ENCODE measurements at places on chromosomes 4 and X.

- peak; percentile 28 for DNase-seq
Measured at GRCh38 chr4:105715692-105716278, 7.2 kb downstream of the GSTCD start.

- no peak for DNase-seq
Measured at GRCh38 chr4:110266136-110266535, 67.7 kb upstream of the ELOVL6 start.

- no peak for DNase-seq
Measured at GRCh38 chrX:46294234-46294633, 251.0 kb downstream of the ZNF674 start.

- no peak for DNase-seq
Measured at GRCh38 chrX:10821293-10821692, 200.9 kb upstream of the MID1 start.

GRCh38 chr4:84578540-84579402 is 4.2 kb upstream of the CDS1 start:
- peak; percentile 61 for DNase-seq

DNA sequence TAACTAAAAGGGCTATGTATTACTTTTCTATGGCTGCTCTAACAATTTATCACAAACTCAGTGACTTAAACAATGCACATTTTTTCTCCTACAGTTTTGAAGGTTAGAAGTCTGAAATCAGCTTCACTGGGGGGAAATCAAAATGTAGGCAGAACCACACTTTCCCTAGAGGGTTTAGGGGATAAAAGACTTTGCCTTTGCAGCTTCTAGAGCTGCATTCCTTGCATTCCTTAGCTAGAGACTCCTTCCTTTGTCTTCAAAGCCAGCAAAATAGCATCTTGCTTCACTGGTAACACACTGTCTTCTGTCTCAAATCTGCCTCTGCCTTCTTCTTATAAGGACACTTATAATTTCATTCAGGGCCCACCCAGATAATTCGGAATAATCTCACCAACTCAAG is 152.4 kb upstream of the SPIN4 start:
- DNase-seq: peak; percentile 23

- no peak for DNase-seq
Measured at GRCh38 chr4:16707874-16708273, 190.6 kb downstream of the LDB2 start.

- peak; percentile 54 for DNase-seq
Measured at GRCh38 chrX:119692191-119693039, 553 bp downstream of the SEPTIN6 start.

DNA sequence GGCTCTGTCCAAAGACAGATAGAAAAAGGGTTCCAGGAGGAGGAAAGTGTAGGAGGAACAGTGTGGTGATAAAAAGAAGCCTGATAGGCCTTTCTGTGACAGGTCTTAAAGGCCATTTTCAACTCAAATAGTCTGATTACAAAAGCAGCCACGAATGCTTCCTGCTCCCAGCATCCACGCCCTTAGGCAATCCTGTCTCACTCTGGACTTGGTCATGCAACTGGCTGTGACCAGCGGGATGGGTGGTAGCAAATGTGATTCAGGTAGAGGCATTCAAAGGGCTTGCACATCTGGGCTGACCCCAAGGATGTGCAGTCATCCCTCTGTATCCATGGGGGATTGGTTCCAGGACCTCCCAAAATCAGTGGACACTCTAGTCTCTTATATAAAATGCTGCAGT is 14.4 kb upstream of the SEPSECS start:
- no peak for DNase-seq

DNA sequence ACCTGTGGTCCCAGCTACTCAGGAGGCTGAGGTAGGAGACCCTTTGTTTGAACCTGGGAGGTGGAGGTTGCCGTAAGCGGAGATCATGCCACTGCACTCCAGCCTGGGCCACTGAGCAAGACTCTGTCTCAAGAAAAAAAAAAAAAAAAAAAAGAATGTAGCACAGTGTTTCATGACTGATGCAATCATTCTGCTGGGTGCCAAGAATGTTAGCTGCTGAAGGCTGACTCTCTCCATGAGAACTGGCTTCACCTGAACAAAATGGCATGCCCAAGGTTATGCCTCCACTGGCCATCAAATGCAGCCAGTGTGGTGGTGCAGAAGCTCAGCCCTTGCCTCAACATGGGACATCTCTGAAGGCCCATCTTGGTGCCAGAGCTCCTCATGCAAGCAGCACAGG is 412.1 kb downstream of the ADAM29 start:
- DNase-seq: no peak

GRCh38 chr4:26083987-26084386 is 170.0 kb downstream of the SMIM20 start:
- DNase-seq: peak; percentile 45

DNA sequence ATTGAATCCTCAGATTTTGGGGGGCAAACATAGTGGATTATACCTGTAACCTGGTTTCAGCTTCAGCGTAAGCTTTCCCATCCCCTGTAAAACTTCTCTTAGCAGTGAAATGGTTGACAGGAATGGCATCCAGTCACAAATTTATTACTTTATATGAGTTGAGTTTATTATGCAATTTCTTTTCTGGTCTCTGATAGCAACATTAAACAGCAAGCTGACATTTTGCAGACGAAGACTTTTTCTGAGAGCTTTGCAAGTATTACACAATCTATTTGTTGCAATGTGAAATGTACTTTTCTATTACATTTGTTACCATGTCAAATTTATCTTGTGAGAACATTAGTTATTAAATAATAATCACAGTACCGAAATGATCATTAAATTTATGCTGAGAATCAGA is 60.6 kb downstream of the GSPT2 start:
- no peak for DNase-seq

- DNase-seq: no peak
Measured at GRCh38 chr4:66235876-66236275, 565.6 kb upstream of the EPHA5 start.

- DNase-seq: no peak
Measured at GRCh38 chr4:152870606-152871005, 65.5 kb upstream of the FHDC1 start.

DNA sequence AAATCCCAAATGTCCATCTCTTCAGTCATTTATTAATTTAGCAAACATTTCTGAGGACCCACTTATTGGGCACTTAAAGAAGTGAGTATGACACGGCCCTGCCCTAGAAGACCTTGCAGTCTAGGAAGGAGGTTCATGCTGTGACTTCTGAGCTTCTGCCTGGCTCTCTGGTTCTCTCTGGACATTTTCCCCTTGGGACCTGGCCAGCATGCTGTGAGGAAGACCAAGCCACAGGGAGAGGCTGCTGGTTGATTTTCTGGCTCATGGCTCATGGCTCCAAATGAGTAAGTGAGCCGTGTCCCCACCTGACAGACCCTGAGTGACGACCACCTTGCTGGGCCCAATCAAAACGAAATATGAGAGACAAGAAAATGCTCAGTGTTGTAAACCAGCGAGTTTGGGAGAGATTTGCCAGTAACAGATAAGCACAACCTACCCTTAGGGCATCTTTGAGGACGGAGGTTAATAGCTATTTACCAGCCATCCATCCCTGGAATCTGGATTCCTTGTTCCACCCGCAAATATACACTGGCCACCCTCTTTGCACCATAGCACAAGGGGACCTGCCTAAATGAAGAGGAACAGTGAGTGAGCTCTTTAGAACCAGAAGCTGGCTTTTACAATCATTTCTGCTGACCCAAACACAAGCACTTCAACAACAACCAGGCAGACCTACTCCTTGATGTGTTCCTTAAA is 876 bp downstream of the MPP1 start:
- no peak for DNase-seq

GRCh38 chrX:24241822-24242648 is 71.8 kb downstream of the SUPT20HL2 start:
- DNase-seq: peak; percentile 57

DNA sequence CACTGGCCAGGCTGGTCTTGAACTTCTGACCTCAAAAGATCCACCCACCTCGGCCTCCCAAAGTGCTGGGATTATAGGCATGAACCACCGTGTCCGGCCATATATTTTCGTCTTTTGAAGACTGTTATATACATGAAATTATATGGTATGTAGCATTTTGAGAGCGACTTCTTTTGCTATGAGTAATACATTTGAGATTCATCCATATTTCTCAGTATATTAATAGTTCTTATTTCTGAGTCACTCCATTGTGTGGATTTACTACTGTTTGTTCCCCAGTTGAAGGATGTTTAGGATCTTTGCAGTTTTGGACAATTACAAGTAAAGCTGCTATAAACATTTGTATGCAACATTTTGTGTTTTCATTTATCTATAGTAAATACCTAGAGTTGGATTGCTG is 34.9 kb downstream of the GNL3L start:
- DNase-seq: no peak

- DNase-seq: peak; percentile 85
Measured at GRCh38 chr4:179095585-179096221, 1653.5 kb upstream of the AGA start.

DNA sequence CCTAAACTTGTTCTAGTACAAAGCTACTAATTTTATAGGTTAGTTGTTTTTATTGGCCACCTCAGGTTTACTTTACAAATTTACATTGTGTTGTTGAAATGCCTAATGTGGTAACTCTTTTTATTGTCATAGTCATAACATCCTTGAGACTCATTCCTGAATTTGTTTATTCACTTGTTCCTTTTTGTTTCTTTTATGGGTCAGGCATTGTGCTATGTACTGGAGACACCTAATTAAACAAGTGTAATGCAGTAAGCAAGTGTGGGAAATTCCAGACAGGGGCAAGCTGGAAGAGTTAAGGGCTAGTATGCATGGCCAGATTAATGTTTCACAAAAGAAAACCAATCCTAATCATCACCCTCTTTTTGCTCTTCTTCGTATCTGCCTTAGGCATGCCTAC is 30.5 kb upstream of the TTC29 start:
- DNase-seq: no peak

DNA sequence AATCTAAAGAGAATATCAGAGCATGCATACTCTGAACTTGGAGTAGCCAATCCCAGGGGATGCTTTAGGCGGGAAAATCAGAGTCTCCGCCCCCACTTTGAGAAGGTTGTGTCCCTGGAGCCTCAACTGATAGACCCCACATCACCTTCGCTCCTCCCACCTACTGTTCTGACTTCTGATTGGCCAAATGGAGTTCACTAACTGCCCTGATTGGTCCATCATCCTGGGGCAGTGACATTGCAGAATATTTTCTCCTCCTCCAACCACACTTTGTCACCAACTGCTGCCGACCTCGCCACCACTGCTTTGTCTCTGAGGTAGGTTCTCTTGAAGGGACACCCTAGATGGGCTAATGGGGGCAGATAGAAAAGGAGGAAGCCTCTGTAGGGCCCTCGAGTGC is 22.7 kb upstream of the SPACA5B start:
- no peak for DNase-seq

- peak; percentile 73 for DNase-seq
Measured at GRCh38 chr4:95572304-95572991, 23.7 kb upstream of the UNC5C start.

DNA sequence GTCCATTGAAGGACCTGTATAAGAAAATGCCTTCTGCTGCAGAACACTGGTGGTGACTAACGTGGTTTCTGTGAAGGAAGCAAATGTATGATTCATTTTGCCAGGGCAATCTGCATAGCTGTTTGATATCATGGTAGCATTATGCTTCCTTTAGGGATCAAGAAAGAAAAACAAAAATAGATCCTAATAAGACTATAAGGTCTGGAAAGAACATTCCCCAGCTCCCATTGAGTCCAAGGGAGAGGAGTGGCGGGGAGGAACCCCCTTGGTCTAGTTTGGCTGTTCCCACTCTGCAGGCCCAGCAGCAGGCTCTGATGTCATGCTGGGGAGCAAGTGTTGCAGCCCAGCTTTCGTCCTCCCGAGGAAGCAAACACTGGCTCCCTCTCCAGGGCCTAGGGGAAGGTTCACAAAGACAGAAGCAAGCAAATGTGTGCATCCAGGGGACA is 154.5 kb upstream of the GALNT7 start:
- DNase-seq: peak; percentile 63

GRCh38 chr4:111048316-111048715 is 425.4 kb upstream of the PITX2 start:
- DNase-seq: no peak

DNA sequence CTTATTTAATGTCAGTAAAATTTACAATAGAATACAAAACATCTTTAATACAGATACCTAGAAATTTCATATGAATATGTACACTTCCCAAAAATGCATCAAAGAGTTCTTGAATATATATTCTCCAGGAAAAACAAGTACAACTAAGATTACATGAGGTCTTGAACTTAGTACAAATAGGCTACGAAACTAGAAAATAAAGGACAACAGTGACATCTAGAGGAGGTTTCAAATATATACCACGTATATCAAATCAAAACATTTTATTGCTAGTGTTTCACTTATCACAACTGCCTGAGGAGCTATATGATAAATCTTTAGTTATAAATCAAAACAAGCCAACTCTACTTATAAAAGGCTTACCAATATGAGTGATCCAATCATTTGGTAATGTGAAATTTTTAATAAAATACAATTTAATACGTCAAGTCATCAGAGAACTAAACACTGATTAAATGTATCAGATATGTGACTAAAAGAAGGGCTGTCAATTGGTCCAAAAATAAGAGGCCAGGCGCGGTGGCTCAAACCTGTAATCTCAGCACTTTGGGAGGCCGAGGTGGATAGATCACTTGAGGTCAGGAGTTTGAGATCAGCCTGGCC is 36.6 kb downstream of the ANAPC10 start:
- DNase-seq: peak; percentile 58

GRCh38 chr4:166655231-166655630 is 579.1 kb downstream of the SPOCK3 start:
- DNase-seq: no peak

- no peak for DNase-seq
Measured at GRCh38 chrX:97074400-97074799, 190.7 kb downstream of the RPA4 start.

DNA sequence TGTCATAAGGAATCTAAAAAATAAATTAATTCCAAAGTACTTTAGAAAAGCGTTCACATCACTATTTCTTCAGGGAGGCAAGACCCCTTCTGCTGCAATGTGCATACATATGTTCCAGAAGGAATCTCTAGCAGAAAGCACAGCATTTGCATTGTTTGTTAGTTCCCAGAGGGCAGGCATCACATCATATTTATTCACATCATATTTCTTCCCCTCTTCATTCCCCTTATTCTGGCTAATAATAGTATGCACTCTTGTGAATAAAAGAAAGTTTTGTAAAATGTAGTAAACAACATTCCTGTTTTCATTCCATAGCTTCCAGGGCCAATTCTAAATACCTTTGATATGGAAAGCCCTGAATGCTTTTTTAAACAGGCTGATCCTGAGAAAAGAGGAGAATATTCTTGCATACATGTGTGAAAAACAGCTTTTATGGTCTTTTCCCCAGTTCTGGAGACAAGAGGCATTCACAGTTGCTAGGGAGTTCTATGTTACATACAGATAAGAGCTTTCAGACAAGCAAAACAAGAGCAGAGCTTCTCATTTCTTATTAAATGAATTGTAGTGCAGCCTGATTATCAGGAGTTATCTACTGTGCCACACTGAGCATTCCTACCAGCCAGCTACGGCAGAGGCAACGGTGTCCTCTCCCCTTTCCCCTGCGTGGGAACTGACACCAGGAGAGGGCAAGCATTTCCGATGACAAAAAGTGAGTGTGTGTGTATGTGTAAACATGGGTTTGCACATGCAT is 15.2 kb downstream of the GATB start:
- DNase-seq: peak; percentile 23

GRCh38 chrX:9055354-9055753 is 21.4 kb upstream of the FAM9B start:
- DNase-seq: no peak
